ENCODE measurements at places on chromosomes 5 and 9.

GRCh38 chr9:70403618-70404025, 10.8 kb downstream of the KLF9 start:
- no peak for DNase-seq

DNA sequence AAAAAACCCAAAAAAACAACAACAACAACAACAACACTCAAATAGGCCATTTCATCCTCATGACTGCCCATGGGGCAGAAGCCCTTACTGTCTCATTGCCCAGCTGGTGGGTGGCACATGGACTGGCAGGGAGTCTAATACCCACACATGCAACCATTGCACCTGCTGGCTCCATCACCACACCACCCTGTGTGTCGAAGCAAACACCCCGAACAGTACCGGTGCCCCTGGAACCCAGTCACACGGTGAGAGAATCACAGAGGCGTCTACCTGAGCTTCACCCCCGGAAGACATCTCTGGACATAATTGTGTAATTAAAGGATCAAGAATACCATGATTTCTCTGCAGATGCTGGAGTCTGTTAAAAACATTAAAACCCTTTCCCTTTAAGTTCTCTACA, 6.5 kb downstream of the PAEP start:
- DNase-seq = no peak

GRCh38 chr9:37987467-37987981, 81.5 kb downstream of the SHB start:
- no peak for DNase-seq

DNA sequence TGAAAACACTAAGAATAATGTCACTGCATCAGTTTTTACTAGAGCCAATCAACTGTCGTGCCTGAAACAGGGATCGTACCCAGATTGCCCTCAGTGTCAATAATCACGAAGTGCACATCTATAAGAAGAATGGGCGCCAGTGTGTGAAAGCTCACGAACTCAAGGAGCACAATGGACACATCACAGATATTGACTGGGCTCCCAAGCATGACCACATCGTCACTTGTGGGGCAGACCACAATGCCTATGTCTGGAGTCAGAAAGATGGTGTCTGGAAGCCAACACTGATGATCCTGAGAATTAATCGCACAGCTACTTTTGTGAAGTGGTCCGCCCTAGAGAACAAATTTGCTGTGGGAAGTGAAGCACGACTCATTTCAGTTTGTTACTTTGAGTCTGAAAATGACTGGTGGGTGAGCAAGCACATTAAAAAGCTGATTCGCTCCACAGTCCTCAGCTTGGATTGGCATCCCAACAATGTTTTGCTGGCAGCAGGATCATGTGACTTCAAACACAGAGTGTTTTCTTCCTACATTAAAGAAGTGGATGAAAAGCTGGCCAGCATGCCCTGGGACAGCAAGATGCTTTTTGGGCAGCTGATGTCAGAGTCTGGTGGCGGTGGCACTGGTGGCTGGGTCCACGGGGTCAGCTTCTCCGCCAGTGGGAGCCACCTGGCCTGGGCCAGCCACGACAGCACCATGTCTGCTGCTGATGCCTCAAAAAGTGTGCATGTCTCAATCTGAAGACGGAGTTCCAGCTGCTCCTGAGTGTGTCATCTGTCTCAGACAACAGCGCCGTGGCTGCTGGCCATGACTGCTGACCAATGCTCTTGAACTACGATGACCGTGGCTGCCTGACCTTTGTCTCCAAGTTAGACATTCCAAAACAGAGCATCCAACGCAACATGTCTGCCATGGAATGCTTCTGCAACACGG, 32.2 kb downstream of the NSA2 start:
- no peak for DNase-seq

- no peak for DNase-seq
These were observed 41.4 kb downstream of the CNOT6 start for GRCh38 chr5:180535573-180535972.

GRCh38 chr9:108852079-108852478, 3.7 kb downstream of the ACTL7B start:
- no peak for DNase-seq
